Cardiac muscle cell (in vitro differentiated cells and primary cell): ENCODE measurements at places on chromosomes 2 and 18. TPM values are rescaled to one million over a fixed set of nuclear protein-coding genes. Genes with fewer than 3 reads are reported as not detected.

MC4R gene
- polyA plus RNA-seq: 1.1 and 2.5 TPM in 2 replicates

ICOS gene
- not detected in 2 replicates for polyA plus RNA-seq

DHRS9 gene
- 0.57 and 1.4 TPM in 2 replicates for polyA plus RNA-seq

DTNA gene
- polyA plus RNA-seq: 21.3 and 34.6 TPM in 2 replicates

GALNT1 gene
- 110 and 113 TPM in 2 replicates for polyA plus RNA-seq

ELMOD3 gene
- 23.5 and 30.1 TPM in 2 replicates for polyA plus RNA-seq

GRCh38 chr18:29501952-29502351 lies 1325.0 kb upstream of the CDH2 start:
- no peak for DNase-seq

DNA sequence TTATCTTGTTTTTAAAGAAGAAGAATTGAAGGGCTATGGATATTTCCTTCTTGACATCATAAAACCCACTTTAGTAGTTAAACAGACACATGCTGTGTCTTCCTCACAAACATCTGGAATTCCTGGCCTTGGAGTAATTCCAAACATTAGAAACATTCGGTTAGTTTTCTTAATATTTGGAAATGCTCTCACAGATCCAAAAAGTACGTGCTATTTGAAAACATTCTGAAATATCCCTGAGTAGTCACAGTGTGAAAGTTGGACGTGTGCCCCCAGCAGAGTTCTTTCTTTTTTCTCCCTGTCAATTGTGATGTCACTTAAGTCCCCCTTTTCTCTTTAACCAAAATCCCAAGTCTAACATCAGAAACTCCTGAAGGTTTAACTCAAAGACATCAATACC lies 91.3 kb downstream of the ANTXR1 start:
- no peak for DNase-seq
